Mesothelial cell of epicardium (in vitro differentiated cells): ENCODE measurements at places on chromosomes 5 and 9. TPM values are rescaled to one million over a fixed set of nuclear protein-coding genes. Genes with fewer than 3 reads are reported as not detected.
A peak's percentile ranks its signal among the peaks of the same experiment; 100 is the strongest.

- H3K27ac ChIP-seq, result peak overlapping the region; percentile 18
- no peak overlapping the region for H3K4me3 ChIP-seq
- DNase-seq, result no peak
Measured at GRCh38 chr5:67085616-67086015, 111.0 kb downstream of the CD180 start.

DNA sequence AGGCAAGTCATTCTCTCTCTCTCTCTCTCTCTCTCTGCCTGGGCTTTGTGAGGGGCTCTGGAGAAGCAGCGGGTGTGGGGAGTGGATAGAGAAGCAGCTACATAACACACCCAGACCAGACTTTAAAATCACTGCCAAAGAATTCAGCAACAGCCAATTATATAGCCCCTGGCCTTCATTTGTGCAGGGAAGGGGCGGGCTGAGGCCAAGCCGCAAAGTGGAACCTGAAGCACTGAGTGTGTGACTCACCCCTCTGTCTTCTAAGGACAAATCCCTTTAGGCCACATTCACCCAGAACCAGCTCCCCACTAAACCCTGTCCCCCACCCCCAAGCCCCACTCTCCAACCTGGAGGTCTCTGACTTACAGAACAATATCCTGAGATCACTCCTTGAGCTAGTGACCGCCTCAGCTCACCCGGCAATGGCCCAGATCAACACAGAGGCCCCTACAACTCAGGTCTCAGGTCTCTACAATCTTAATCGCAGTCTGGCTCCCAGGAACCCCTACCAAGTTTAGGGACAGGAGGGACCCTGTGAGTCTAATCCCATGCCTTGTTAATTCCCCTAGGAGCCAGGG lies 6.0 kb downstream of the B4GALT1 start:
- peak overlapping the region; percentile 98 for H3K27ac ChIP-seq
- peaks cover 91% of the 10 kb centered on the region for H3K4me1 ChIP-seq
- H3K4me3 ChIP-seq, result peak overlapping the region; percentile 40
- DNase-seq, result no peak
- no peaks in the 10 kb centered on the region for H3K36me3 ChIP-seq

DNA sequence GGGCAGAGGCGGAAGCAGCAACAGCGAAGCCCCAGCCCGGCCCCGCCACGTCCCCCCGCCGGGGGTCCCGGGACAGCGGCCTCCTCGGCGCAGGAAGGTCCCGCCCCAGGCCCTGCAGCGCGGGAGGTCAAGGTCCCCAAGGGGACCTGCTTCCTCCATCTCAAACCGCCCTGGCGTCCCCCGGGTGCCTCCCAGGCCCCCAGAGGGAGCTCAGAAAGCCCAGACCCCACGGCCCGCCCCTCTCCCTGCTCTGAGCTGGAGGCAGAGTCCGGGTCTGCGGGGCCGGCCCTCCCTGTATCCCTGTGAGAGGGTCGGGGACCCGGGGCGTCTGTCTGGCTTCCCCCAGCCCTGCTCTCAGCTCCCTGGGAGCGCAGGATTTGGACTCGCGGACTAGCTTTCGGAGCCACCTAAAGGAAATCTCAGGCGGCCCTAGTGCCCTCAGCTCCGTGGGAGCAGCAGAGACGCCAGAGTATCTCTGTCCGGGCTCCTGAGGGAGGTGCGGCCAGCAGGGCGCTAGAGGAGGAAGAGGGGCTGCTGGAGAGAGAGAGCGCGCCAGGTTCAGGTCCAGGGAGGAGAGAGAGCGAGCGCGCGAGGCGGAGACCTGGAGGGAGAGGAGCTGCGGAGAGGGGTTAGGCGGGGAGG lies 30.7 kb downstream of the EXOC3 start:
- H3K36me3 ChIP-seq, result no peaks in the 10 kb centered on the region
- DNase-seq, result peak; percentile 24
- peak overlapping the region; percentile 21 for H3K27ac ChIP-seq
- H3K27me3 ChIP-seq, result peaks cover 38% of the 10 kb centered on the region

DNA sequence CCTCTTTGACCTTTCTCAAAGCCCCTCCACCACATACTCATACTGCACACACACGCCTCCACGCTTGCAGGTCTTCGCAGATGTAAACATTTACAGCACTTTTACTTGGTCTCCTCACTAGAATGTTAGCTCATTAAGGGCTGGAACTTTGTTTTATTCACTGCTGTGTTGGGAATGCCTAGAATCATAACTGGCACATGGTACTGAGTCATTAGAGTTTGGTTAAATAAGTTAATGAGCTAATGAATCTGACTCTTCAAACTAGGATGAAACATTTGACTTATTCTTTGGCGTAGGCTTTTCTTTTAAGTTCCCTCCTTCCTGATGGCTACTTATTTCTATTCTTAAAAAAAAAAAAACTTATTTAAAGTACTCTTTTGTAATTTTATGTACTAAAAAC lies 28.9 kb downstream of the MAN2A1 start:
- no peaks in the 10 kb centered on the region for H3K27me3 ChIP-seq
- peaks cover 3% of the 10 kb centered on the region for H3K4me1 ChIP-seq
- H3K4me3 ChIP-seq, result no peak overlapping the region
- no peak for DNase-seq

- no peak overlapping the region for H3K4me3 ChIP-seq
- DNase-seq, result no peak
- H3K27ac ChIP-seq, result no peak overlapping the region
- peaks cover 20% of the 10 kb centered on the region for H3K36me3 ChIP-seq
- H3K27me3 ChIP-seq, result no peaks in the 10 kb centered on the region
- no peaks in the 10 kb centered on the region for H3K4me1 ChIP-seq
Measured at GRCh38 chr5:151192626-151193025, 31.3 kb downstream of the CCDC69 start.

GRCh38 chr9:70983723-70984295 lies 137.6 kb downstream of the TRPM3 start:
- H3K36me3 ChIP-seq, result no peaks in the 10 kb centered on the region
- H3K27me3 ChIP-seq, result no peaks in the 10 kb centered on the region

DNA sequence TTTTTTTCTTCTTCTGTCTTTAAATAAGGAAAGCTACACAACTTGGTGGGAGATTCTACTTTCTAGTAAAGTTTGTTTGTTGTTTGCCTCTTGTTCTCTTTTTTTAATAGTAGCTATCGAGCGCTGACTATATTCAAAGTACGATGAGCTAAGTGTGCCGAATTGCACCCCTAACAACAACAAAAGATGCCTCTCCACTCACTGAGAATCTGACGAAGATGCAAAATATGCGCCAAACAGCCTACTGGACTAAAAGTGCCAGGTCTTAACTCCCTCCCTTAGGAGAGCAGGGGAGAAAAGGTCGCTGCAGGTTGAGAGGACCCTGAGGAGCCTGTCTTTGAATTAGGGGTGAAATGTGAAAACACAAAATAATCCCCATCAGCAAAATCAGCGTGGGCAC lies 713.8 kb upstream of the WWC1 start:
- H3K36me3 ChIP-seq, result no peaks in the 10 kb centered on the region
- no peak overlapping the region for H3K4me3 ChIP-seq
- DNase-seq, result no peak
- peaks cover 36% of the 10 kb centered on the region for H3K4me1 ChIP-seq

- H3K4me3 ChIP-seq, result no peak overlapping the region
- no peaks in the 10 kb centered on the region for H3K36me3 ChIP-seq
- H3K4me1 ChIP-seq, result peaks cover 23% of the 10 kb centered on the region
- no peaks in the 10 kb centered on the region for H3K27me3 ChIP-seq
- H3K27ac ChIP-seq, result no peak overlapping the region
Measured at GRCh38 chr5:100787648-100788047, 115.4 kb downstream of the ST8SIA4 start.

GRCh38 chr5:151062405-151063141 lies 18.3 kb downstream of the TNIP1 start:
- H3K36me3 ChIP-seq, result peaks cover 13% of the 10 kb centered on the region
- no peaks in the 10 kb centered on the region for H3K27me3 ChIP-seq
- H3K27ac ChIP-seq, result no peak overlapping the region
- H3K4me3 ChIP-seq, result no peak overlapping the region

DNA sequence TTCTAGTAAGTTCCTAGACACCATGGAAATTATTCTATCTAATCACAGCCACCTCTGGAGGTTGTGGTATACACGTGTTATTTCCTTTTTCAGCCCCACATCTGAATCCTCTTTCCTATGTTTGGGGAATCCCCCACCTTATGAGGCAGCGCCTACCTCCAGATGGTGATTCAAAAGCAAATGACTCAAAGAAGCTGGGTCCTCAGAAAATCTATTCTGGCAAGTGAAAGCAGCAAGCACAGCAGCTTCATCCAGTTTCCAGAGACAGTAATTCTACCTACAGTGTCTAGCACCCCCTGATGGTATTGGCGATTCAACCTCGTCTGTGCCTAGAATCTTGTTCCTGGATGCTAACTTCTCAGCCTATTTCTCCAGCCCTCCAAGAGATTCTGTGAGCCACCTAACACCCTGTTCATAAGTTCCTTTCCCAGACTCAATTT lies 43.0 kb downstream of the STRBP start:
- H3K36me3 ChIP-seq, result peaks cover 3% of the 10 kb centered on the region
- DNase-seq, result no peak
- peaks cover 15% of the 10 kb centered on the region for H3K4me1 ChIP-seq
- peaks cover 6% of the 10 kb centered on the region for H3K27me3 ChIP-seq
- H3K4me3 ChIP-seq, result no peak overlapping the region

DNA sequence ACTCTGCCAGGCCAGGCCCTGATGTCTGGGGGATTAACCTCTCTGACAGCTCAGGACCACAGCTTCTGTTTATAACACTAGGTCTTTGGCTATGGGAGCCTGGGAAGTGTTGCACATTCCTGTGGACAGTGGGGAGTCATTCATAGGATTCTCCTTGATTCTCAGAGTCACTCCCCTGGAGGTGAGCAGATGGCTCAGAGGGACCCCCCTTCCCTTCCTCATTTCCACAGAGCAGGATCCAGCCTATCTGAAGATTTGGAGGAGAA lies 60.2 kb downstream of the NRG2 start:
- no peaks in the 10 kb centered on the region for H3K36me3 ChIP-seq
- no peak overlapping the region for H3K27ac ChIP-seq
- DNase-seq, result no peak
- H3K27me3 ChIP-seq, result peaks cover 70% of the 10 kb centered on the region
- H3K4me1 ChIP-seq, result peaks cover 9% of the 10 kb centered on the region
- H3K4me3 ChIP-seq, result no peak overlapping the region

NACC2 gene
- total RNA-seq, result 18.4 to 20.0 TPM (median 19.1 TPM) in 3 replicates

F2RL1 gene
- total RNA-seq, result 5.7 to 6.6 TPM (median 6.6 TPM) in 3 replicates

UAP1L1 gene
- 4.6 to 5.7 TPM (median 5.5 TPM) in 3 replicates for total RNA-seq

SEMA6A gene
- 129 to 138 TPM (median 132 TPM) in 3 replicates for total RNA-seq

IL13 gene
- total RNA-seq, result 0.33 to 0.78 TPM (median 0.50 TPM) in 3 replicates

SPINK4 gene
- not detected in 3 replicates for total RNA-seq

DBH gene
- not detected in 3 replicates for total RNA-seq

ADAMTS16 gene
- total RNA-seq, result 23.7 to 27.6 TPM (median 24.3 TPM) in 3 replicates

TEX48 gene
- total RNA-seq, result not detected in 3 replicates
